ENCODE measurements at places on chromosomes 2 and 18. TPM values are rescaled to one million over a fixed set of nuclear protein-coding genes. Genes with fewer than 3 reads are reported as not detected.
A peak's percentile ranks its signal among the peaks of the same experiment; 100 is the strongest.

DNA sequence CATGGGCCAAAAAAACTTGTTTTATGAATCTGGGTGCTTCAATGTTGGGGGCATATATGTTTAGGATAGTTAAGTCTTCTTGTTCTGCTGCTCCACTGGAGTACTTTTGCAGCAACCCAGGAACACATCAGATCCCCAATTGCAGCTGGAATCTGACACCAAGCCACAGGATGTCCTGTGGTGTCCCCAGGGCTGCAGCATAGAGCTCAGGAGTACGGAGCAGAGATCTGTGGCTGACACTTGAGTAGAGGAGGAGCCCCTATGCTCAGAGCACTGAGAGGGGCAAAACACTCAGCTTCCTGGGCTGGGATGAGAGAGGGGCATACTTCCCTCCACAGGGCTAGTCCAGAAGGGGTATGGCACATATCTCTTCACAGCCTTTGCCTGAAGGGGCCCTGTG, 138.9 kb upstream of the ERBB4 start:
- DNase-seq: no peak

Gene RSAD2
- 6.3 TPM for total RNA-seq

Gene SEPTIN10
- total RNA-seq: 121 TPM

- DNase-seq: no peak
These were observed 6.3 kb upstream of the TEX261 start for GRCh38 chr2:71000780-71001591.

Gene SERPINB7
- total RNA-seq: not detected

GRCh38 chr2:10028988-10029874, 14.1 kb upstream of the KLF11 start:
- no peak for DNase-seq

GRCh38 chr2:204869132-204869823, 324.0 kb downstream of the PARD3B start:
- peak; percentile 42 for DNase-seq

Gene SCTR
- total RNA-seq: not detected

DNA sequence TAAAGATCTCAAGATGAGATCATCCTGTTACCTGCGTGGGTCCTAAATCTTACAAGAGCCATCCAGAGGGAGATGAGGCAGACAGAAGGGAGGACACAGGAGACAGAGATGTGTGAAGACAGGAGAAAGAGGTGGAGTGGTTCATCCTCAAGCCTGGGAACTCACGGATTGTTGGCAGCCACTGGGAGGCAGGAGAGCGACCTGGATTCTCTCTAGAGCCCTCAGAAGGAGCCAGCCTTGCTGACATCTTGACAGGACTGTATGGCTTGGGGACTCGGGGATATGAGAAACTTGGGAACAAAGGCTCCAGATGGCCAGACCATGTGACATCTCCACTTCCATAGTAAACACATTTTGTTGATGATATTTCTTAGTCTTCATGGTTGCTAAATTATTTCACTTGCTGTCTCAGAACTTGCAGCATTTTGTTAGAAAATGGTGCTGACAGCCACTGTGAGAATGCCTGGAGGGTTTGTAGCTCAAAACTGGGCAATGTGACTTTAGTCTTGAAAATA, 57.8 kb upstream of the MC2R start:
- no peak for DNase-seq

Gene DPP10
- 0.20 TPM for total RNA-seq

DNA sequence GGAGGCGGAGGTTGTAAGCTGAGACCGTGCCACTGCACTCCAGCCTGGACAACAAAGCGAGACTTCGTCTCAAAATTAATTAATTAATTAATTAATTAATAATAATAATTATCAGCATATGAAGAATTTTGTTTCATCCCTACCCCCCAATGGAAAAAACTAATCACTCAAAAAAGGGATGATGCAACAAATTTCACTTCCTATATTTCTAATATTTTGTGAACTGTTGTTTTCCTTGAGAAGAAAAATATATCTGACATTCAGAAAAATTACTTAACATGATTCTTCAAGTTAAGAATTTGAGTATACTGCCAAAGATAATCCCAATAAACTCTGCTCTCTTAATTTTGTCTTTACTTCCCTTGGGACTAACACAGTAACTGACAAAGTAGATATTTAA, 28.1 kb downstream of the EXOC6B start:
- DNase-seq: no peak

Gene RND3
- total RNA-seq: 21.8 TPM

- no peak for DNase-seq
These were observed 85.4 kb upstream of the OTOS start for GRCh38 chr2:240225660-240226475.

DNA sequence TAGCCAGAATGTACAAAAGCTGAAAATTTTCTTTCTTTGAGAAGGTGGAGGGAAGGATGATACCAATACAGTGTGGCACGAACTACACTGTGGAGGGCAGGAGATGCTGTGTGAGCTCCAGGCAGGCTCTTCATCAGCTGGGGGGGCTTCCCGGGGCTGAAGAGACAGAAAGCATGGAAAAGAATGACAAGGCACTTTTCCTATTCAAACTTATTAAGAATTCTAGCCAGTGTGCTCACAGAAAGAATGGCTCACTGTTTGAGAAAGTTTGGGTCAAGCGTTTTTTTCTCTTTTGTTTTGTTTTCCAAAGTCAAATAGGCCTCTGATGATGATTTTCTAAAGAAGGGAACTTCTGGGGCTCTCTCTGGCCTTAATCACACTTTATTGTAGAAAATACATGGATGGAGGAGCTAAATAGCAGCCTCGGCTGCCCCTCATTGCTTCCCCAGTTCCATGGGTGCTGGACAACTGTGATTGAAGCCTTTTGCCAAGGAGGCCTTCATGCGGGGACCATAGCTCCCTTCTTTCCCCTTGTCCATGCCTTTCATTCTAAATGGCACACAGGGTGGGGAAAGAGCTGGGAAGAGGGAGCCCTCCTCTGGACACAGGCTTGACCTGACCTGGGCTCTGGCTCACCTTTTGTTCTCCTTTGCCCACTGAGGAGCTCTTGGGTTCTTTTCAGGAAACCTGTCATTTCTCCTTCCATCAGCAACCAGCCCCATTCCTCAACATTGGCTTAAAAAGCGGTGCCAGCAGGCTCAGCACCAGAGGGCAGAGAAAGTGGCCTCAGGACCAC, 130.6 kb downstream of the TDRD15 start:
- DNase-seq: no peak

- DNase-seq: no peak
These were observed 63.4 kb upstream of the OTOS start for GRCh38 chr2:240203788-240204270.

Gene LINC00305
- not detected for total RNA-seq

Gene CNGA3
- 0.30 TPM for total RNA-seq

DNA sequence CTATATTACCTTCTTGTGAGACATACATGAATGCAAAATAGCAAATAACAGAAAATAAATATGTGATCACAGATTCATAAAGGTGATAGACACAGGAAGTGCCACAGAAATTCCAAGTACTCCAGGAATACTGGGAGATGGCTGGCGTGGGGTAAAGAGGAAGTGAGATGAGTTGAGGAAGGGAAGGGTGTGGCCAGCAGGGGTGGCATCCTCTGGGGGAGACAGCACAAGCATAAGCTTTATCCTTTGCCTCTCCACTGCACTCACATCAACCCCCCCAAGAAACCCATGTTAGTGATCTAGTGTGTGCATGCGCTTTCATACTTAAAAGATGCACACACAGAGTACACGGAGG, 94.8 kb upstream of the B3GNT7 start:
- no peak for DNase-seq

DNA sequence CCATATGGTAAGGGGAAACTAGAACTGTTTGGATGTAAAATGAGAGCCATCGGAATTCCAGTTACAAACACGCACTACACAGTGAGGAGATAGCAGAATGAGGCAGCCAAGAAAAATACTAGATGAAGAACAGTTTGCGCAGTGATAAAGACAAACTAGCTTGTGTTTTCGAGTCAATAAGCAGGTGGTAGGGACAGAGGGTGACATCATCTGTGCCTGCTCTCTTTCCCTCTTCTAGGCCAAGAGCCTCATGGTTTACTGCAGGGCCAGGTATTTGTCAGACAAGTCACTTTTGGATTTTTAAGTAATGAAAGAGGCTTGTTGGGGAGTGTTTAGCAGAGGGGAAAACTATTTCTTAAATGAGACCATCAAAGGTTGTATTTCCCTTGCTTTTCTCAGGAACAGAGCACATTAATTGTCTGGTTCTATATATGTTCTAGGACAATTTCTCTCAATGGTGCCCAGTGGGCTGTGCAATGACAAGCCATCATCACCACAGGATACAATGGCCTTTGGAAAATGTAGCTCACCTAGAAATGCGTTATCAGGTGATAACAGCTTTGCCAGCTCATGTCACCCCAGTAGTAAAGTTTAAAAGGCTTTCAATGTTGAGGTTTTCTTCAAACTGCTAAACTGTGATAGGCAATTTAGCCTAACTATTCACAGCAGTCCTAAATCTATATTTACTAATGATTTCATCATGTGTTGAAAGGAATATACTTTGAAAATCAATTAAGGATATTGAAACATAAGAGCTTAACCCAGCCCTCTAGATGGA, 1210.3 kb upstream of the ZEB2 start:
- no peak for DNase-seq

GRCh38 chr2:151525821-151526373, 116.2 kb downstream of the RIF1 start:
- no peak for DNase-seq

DNA sequence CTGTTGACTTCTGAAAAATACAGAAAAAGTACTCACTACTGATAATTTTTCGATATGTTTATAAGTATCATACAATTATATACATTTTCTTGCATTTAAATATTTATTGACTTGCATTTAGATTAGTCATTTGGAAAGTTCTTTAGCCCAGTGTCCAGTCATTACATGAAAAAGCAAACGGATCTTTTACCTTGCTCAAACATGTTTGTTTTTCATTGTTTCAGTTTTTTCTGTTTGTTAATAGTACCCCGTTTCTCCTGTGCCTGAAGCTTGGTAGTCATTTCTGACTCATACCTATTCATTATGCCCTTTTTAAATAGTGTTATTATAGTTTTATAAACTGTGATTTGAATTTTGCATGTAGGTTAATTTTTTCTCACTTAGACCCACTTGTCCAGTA, 28.1 kb downstream of the CEP192 start:
- no peak for DNase-seq

DNA sequence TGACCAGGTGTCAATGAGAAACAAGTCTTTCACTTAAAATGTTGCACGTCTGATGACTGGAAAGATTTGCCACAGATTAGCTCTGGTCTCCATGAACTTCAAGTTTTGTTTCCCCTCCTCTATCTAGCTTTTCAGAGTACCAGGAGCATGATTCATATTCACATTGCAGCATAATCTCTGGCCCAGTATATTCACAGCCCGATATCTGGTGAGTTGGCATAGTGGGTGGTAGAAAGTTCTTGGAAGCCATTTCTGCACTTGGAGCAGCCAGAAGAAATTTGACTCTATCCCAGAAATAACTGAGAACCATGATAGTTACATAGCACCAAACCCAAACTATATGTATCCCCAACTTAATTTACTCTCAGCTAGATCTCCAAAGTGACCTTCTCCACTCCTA, 503.9 kb downstream of the PID1 start:
- no peak for DNase-seq

Gene RPRM
- not detected for total RNA-seq

DNA sequence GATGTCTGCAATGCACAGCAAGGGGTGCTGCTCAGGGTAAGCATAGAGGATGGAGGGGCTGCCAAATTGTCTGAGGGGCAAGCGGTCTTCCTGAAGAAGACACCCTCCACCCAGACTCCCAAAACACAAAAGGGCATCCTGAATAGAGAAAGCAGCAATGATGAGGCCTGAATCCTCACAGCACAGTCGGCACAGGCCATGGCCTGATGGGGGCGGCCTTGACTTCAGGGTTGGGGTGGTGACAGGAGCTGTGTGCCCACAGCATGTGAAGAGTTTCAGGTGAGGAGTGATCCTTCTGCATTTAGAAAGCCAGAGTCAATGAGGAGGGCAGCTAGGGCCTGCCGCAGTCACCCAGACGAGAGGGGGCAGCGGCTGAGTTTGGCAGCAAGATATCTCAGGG, 159.4 kb downstream of the GALNT14 start:
- no peak for DNase-seq

Gene AFF3
- 24.5 TPM for total RNA-seq

GRCh38 chr2:176088048-176088936, 4.2 kb upstream of the HOXD13 start:
- no peak for DNase-seq

DNA sequence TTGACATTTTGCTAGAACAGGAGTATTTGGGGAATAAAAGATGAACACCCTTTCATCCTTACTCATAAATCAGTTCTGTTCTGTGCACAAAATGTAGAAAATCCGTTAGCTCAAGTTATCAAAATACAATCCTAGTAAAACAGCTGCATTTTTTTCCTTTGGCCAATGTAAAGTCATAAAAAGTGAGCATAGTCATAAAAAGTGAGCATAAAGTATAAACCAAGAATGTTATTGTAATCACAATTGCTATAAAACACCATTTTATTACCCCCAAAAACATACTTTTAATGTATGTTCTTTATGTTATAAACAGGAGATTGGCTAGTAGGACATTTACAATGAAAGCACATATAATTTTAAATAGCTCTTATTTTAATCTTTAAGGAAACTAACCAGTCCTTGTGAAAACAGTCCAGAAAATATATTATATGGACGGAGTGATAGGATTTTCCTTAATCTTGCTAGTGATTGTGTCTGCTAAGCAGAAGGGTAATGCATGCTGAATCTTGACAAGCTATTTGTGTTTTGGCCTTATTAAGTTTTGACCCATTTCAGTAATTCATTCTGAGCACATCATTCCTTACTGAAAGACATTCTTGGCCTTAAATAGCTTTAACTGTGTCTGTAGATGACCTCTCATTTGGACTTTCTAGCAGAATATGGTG, 891.8 kb downstream of the DSC3 start:
- DNase-seq: no peak

Gene SCYGR8
- total RNA-seq: not detected

DNA sequence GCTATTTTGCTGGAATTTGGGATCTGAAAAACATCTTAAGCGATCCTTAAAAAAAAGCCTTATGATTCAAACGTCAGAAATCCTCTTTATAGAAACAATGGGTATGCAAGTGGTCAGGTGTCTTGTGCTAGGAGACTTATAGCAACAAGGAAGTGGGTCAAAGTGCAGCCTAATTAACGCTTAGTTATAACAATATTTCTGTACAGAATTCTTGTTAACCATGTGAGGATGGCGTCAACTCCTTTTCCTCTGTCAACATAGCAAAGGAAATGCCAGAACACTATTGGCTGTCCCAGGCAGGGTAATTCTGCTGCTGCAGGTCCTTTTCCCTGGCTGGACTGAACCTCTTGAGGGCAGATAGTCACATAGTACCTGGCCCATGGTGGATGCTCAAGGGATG, 189.4 kb downstream of the MSH2 start:
- DNase-seq: no peak

- DNase-seq: no peak
These were observed 102.9 kb upstream of the EPB41L3 start for GRCh38 chr18:5646739-5647138.

DNA sequence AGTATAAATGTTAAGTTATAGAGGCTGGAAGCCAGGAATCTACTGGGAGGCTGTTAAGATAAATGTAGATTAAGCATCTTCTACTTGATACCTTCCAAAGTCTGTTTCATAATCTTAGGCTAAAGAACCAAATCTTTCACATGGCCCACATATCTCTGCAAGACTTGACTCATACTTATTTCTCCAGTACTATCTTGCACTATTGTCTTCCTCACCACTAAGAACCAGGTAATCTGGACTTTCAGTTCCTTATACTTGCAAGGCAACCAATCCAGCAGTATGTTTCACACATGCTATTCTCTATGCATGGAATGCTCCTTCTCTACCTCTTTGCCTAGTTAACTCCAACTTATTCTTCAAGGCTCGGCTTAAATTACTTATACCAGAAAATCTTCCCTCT, 62.2 kb downstream of the RBMS1 start:
- DNase-seq: no peak

- DNase-seq: no peak
These were observed 132.2 kb upstream of the SP5 start for GRCh38 chr2:170582751-170583463.

Data from tibial nerve (tissue), 4 donors.